ENCODE measurements at places on chromosomes 3 and 15. TPM values are rescaled to one million over a fixed set of nuclear protein-coding genes. Genes with fewer than 3 reads are reported as not detected.

The HCLS1 gene
- 340 TPM for total RNA-seq

The C3orf33 gene
- 0.73 TPM for total RNA-seq

The CAMKV gene
- total RNA-seq = not detected

The HRG gene
- total RNA-seq = not detected

The ALAS1 gene
- total RNA-seq = 77.3 TPM
